NCI-H345 (cell line): ENCODE measurements at places on chromosomes 16 and 17.

DNA sequence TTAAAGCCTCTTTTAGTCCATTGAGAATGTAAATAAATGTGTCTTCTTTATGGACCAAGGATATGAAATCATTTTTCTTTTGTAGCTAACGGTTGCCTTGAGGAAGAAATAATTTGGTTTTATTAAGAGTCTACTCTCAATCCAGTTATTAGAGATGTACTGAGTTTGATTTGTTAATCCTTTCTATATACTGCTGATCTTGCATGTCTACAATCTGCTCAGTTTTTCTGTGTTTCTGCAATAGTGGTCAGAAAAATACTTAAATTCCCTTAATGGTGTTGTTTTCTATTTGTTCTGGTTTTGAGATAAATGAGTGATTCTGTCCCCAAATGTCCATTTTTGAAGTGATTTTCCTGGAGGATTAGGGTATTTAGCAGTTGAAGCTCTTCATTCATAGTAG, 54.9 kb downstream of the CYLD start:
- no peak for DNase-seq

DNA sequence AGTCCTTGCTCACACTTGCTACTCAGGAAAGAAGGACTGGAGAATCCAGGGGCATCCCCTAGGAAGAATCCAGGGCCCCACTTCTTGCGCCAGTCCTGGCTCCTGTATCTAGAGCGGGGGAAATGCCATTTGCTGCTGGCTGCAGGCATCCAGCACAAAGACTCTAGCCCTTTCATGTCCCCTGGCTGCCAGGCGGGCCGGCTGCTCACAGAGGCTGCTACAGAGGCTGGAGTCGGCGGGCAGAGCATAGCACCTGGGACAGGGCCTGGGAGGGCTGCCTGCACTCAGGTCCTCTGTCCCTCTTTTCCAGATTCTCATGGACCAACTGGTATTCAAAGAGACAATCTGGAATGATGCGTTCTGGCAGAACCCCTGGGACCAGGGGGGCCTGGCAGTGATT, 13.8 kb downstream of the SMIM5 start:
- DNase-seq: no peak

GRCh38 chr17:76723812-76724211, 2.6 kb downstream of the JMJD6 start:
- DNase-seq: no peak

DNA sequence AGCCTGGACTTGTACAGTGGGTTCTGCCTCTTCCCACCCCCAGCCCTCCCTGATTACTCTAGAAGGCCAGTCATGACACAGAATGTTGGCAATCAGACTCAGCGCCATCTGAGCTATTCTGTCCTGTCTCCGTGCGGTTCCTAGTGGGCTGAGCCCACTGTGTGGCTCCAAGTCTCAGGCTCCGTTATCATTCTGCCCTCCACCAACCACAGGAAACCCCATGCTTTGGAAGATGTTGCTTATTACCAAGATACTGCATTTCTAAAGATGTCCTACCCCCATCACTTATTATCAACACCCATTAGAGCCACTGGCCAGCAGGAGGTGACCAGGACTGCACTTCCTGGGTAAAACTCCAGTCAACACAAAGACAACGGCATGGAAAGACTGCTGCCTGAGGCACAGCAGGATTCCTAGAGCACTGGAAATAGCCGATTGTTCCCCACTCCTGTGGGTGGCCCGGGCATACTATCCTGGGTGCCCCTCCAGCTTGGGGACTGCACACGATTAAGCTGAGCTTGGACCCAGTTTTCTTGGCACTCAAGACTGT, 133.6 kb downstream of the AATF start:
- DNase-seq: no peak

GRCh38 chr17:28057731-28058246, 15.3 kb downstream of the NLK start:
- DNase-seq: no peak
